ENCODE measurements at places on chromosomes 12 and 14.

GRCh38 chr14:24165785-24166184 lies 4.7 kb downstream of the IRF9 start:
- no peak for DNase-seq

GRCh38 chr14:69493038-69493437 lies 8.5 kb downstream of the PLEKHD1 start:
- no peak for DNase-seq

DNA sequence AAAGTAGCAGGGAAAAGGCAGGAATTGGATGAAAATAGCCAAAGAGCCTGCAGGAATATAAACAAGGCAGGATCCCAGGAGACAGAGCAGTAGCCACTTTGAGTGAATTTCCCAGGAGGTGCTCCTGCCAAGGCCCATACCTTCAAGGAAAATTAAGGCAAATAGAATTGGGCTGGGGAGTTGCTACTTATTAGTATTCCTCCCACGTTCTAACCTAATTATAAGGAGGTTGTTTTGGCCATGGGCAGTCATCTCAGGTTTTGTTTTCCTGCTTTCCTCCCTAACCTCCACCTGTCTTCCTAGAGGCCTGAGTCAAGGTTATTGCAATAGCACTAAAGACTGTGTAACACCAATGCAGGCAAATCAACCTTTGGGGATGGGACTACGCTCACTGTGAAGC lies 73.1 kb downstream of the DAD1 start:
- no peak for DNase-seq

DNA sequence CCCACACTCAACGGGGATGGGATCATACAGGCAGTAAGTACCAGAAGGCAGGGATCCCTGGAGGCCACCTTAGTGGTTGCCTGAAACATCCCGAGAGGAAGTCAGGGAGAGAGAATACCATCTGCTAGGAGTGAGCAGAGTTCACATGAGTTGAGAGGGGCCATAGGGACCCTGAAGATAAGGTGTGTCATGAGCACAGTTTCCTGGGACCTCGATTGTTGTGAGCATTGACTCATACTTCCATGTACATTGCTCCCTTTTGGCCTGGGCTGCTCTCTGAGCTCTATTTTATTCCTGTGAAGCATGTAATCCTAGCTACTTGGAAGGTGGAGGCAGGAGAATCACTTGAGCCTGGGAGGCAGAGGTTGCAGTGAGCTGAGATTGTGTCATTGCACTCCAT lies 120.5 kb downstream of the TBC1D30 start:
- DNase-seq = no peak

DNA sequence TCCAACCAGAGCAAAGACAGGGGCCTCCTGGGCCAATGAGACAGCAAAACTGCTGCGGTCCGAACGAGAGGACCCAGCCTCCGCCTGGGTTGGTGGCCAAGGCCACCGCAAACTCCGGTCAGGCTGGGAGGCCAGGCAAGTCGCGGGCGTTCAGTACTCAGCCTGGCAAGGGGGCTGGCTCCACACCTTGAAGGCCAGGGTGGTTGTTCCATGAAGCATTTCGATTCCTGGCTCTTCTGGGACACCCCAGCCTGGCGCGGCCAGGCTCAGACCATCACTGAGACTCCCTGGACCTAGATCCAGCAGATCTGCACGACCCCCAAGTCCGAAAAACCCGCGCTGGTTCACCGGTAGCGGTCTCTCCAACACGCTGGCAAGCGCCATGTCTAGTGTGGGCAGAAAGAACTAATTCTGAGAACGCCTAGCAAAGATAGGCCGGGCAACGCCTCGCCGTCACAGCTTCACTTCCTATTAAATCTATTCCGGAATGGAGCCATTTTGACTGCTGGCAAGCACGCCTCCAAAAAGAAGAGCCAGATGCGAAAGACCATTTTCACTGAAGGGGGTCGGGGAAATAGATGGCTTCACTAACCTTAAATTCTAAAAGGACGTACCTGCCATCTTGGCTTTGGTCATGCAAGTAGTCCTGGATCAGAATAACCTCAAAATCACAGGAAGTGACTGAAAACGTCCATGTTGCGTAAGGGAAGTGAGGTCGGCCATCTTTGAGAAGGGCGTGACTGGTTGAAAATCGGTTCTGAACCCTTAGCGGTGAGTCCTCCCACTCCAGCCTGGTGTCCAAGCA lies at the start of gene PSMB5:
TSS of gene PSMB5 (minus strand) at position 403 of the 805 bp plus-strand sequence. CDS start at position 384, 19 bp downstream.
- DNase-seq = peak; percentile 97

DNA sequence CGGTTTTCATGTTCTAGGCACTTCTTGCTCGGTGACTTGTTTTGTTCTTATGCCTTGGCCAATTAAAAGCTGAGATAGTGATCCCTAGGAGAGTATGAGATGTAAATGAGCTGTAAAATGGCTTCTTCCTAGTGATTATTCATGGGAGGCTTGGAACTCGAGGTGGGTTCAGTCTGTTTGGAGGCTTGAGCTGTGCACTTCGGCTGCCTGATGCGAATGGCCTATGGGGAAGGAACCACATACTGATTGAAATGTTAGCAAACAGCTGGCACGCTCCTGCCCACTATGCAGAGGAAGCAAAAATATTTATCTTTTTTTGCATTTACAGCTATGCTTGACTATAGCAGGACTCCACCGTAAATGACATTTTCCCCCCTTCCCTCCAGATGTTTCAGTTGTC lies 75.5 kb downstream of the PLXNC1 start:
- DNase-seq = no peak

GRCh38 chr14:20477211-20477876 lies 8.1 kb downstream of the PNP start:
- DNase-seq = peak; percentile 46

DNA sequence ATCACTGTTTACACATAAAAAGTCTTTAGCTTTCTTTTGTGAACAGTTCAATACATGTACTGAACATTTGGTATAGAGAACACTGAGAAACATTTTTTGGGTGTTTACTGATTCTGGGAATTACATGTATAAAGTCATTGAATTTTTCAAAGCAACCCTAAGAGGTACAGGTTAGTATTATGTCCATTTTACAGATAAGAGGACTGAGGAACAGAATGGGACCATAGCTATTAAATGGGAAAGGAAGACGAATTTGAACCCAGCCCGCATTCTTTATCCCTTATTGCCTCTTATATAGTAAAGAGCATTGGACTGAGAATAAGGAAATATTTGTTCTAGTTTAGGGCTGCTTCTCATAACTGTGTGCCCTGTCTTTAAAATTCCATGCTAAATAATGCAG lies 889 bp upstream of the KANSL2 start:
- no peak for DNase-seq

DNA sequence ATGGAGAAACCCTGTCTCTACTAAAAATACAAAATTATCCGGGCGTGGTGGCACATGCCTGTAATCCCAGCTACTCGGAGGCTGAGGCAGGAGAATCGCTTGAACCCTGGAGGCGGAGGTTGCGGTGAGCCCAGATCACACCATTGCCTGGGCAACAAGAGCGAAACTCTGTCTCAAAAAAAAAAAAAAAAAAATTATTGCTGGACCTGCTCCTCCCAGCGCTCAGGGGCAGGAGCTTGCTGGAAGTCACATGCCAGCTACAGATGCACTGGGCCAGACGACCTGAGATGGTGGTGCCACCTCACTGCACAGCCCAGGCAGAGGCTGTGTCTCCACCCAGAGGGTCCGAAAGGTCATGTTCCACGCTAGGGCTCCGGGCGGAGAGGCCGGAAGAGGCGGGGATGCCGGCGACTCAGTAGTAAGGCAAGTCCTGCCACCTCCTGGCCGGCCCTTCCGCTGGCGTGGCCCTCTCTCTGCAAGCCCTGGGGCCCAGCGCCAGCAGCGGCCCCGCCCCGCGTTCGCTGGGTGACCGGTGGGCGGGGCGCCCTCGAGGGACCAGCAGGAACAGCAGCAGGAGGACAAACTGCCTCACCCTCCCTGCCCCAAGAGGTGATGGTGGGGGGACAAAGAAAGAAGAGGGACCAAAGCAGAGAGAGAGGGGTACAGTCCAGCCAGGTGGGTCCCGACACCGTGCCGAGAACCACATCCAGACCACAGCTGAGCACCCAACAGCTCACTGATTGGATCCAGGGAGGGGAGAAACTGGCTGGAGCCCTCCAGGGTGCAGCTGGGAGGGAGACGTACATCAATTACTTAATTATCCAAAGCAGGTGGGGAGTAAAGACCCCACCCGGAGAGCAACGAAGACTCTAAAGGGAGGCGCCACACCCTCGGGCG lies 3.6 kb upstream of the RHOF start:
- peak; percentile 89 for DNase-seq

DNA sequence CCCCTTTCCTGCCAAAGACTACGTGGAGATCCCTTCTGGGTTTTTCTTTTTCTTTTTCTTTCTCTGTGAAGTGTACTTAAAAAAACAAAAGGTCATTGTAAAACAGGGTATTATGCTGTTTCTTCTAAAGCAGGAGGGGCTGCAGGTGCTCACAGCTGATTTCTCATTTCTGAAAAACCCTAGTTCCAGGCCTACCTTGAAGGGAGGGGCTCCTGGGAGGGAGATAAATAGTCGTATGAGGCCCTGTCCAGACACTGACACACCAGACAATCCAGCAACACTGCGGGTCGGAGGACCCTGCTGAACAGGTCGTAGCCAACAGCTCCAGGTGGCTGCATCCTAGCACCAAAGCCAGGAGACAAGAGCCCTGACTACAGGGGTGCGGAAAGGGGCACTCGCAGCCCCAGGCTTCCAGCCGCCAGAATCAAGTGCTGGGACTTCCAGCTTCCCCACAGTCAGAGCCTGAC lies 41.1 kb downstream of the PSMA6 start:
- DNase-seq = no peak

- no peak for DNase-seq
Measured at GRCh38 chr12:12523229-12523628, 39.4 kb downstream of the DUSP16 start.

GRCh38 chr12:3251067-3251466 lies 173.9 kb downstream of the TSPAN9 start:
- no peak for DNase-seq

DNA sequence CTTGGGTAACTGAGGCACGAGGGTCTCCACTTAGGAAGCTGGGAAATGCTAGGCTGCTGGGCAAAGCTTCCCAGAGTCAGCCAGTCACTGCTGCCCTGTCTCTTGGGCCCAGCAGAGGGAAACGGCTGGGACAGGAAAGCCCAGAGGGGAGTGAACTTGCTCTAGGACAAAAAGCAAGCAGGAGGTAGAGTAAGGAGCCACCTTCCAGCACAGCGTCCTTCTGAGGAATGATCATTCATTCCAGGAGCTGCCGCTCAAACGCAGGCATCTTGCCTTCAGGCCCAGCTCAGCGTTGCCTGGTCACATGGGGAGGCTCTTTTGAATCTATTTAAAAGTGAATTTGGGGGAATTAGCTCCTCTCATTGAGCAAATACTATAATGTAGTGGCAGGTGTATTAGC lies 118.6 kb downstream of the CRACR2A start:
- no peak for DNase-seq

DNA sequence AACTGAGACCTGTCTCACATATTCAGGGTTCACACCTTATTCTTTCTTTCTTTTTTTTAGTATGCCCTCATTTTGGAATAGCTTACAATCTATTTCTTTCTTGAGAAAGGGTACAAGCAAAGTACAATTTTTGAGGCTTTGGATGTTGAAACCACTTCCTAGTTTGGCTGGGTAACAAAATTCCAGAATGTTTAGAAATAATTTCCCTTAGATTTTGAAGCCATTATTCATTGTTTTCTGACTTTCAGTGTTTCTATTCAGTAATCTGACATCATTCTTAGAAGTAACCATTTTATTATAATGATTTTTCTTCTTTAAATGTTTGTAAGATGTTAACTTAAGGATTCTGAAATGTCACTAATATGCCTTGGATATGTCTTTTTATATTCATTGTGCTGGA lies 28.2 kb downstream of the ST8SIA1 start:
- DNase-seq = no peak

DNA sequence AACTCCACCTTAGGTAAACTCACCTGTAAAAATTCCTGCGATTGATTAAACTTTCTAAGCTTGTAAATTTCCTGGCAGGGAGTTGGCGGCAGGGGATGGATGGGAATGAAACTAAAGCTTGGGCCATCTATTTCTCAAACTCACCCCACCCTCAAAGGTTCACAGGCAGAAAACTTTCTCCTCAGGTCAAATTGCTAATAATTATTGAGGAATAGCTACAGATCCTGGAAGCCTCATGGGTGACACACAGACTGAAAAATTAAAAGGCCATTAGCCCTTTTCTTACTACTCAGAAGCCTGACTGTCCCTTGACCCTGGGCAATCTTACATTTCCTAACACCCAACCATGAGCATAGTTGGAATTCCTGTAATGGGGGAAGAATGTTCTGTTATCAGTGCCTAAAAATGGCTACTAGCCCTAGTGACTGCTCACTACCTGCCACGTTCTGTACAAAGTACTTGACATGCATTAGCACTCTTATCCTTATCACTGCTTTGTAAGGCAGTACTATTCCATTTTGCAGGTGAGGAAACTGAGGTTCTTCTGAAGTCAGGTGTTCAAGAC lies 12.4 kb upstream of the SYNDIG1L start:
- no peak for DNase-seq

DNA sequence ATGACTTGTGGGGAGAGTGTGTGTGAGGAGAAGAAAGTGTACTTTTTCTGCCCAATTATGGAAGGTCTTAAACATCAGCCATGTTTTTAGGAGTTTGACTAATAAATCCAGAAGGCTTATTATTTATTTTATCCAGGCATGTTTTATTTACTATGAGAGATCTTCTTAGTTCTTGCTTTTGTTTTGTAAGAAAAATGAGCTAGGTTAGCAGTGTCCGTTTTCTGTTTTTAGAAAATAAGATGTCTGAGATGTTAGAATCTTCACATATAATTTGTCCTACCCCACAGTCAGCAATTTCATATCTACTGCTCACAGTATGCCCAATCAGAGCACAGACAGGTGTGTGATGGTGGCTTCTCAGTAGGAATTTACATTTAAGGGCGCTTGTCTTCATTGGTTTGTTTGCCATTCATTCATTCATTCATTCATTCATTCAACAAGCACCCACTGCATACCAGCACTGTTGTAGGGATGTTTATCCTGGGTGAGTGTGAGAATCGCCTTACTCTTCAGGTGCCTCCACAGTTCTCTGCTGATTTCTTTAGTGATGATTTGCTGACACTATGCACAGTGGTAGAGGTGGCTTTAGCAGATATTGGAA lies 83.2 kb downstream of the CRADD start:
- no peak for DNase-seq

GRCh38 chr14:24613241-24613640 lies 3.8 kb upstream of the GZMH start:
- no peak for DNase-seq

GRCh38 chr14:70804556-70805162 lies 4.7 kb downstream of the MAP3K9 start:
- no peak for DNase-seq

Data from lung microvascular endothelial cell (primary cell).